ENCODE measurements at places on chromosomes 12 and 14.
A peak's percentile ranks its signal among the peaks of the same experiment; 100 is the strongest.

GRCh38 chr12:2248901-2249381, 196.2 kb downstream of the CACNA1C start:
- no peak for DNase-seq

DNA sequence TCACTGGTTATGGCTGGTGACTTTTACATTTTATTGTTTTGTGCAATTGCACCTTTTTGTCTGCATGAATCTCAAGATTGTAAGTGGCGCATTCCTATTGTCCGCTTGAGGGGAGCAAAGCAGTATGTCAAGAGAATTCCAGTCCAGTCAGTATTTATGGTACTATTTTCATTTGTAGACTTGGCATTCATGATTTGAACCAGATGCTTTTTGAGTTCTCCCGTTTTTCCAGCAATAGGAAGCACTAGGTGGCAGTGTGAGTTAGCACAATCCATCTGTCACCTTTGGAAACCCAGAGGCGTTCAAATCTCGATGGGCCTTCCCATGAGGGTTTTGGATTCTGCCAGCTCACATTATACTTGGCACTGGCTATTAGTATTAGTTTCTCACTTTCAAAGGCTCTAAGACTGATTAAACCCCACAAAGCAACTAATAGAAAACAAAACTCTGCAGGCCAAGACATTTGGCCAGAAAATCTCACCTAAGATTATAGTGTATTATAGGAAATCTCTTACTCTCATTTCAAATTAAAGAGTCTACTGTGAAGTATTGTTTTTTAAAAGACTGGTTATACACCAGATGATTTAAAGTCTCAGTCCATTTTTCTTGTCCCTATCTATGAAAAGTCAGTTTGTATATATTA, 2.2 kb downstream of the DACT1 start:
- DNase-seq = peak; percentile 77

- peak; percentile 59 for DNase-seq
These were observed 700 bp downstream of the PRKAG1 start for GRCh38 chr12:49017891-49018260.

- no peak for DNase-seq
These were observed 145.0 kb downstream of the BTG1 start for GRCh38 chr12:92000597-92000996.

- DNase-seq = no peak
These were observed 40.2 kb upstream of the FBRSL1 start for GRCh38 chr12:132449565-132450417.

DNA sequence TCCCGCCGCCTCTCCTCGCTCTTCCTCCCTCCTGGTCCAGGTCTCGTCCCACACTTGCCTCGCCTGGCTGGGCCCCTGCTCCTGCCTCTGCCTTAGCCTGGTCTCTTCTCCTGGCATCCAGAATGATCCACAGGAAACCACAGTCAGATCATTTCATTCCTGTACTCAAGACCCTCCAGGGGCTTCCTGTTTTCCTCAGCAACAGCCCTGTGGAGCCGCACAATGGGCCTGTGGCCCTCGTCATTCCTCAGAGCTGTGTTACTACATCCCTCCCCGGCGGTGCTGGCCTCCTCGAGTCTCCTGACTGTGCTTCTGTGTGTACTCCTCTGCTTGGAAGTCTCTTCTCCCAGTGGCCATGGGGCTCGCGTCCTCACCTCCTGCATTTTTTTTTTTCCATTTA, 20.1 kb downstream of the ATP6V0A2 start:
- no peak for DNase-seq
